ENCODE measurements at places on chromosomes 5 and 9.

- no peak for DNase-seq
These were observed 336.1 kb upstream of the EFNA5 start for GRCh38 chr5:108006791-108007190.

DNA sequence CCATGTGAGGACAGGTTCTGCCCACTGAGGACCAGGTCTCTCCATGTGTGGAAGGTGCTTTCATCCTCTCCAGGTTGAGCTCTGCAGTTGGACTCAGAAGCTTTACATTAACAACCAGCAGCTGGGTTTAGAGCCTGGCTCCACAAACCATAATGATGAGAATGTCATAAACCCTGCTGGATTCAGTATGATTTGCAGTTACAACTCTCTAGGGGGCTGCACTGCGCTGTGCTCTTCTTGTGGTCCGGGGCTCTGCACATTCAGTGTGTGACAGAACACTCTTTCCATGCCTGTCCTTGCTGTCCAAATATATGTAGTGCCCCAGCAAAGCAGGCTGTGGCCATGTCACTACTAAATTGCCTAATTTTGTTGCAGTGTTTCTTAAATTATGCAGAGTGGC, 334.3 kb downstream of the ICE1 start:
- DNase-seq, result no peak

- DNase-seq, result no peak
These were observed 291.8 kb upstream of the ACTBL2 start for GRCh38 chr5:57774439-57774838.

DNA sequence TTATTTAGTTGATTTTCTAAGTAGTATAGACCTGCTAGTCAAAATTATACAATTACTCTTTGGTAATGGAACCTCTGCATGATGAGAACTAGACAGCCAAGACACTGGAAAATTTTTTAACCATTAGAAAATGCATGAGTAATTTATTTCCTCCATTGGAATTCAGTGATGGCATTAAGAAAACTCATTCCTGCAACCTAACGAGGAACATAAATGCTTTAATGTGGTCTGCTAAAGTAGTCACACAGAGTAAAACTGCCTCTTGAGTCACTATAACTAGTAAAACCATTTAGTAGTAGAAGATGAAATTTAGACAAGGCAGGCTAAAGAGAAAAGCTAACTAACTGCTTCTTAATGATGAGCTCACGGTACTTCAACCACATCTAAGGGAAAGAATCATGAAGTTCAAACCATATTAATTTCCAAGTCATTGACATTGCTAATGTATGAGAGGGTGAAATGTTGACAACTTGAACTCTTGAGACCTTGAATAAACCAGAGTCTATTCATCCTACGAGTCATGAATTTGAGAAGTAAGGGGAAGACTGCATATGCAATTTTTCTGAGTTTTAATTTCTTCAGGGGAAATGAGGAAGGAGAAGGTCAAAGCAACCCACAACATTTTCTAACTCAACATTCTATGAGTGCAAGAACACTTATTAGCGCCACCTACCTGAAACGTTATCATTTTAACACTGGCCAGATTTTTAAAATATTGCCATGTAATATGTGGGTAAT, 74.4 kb downstream of the GLIS3 start:
- no peak for DNase-seq

DNA sequence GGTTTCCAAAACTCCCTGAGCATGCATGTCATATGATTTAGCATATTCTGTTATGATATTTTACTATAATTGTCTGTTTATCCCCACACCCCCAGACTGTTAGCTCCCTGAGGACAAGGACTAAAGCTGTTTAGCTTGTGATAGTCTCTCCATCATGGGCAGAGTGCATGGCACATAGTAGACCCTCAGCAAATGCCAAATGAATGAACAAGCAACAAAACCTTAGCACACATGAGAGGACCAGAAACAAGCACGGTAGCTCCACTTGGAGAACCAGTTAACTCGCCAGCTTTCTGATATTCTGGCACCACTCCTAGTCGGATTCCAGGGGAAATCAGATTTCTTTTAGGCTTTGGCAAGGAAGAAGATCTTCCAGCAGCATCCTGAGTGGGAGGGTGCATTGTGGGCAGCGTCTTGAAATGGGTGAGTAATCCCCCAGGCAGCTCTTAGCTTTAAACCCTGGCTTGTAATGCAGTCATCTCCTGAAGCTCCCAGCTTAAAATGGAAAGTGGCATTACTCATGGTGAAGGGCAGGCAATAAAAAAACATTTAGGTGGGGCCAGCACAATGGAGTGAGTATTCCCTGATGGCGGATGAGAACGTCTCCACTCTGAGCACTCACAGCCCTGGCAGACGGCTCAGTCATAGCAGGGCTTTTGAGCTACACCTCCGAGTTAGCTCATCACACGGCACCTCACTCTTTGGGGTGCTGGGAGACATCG, 41.1 kb downstream of the FGF1 start:
- no peak for DNase-seq

DNA sequence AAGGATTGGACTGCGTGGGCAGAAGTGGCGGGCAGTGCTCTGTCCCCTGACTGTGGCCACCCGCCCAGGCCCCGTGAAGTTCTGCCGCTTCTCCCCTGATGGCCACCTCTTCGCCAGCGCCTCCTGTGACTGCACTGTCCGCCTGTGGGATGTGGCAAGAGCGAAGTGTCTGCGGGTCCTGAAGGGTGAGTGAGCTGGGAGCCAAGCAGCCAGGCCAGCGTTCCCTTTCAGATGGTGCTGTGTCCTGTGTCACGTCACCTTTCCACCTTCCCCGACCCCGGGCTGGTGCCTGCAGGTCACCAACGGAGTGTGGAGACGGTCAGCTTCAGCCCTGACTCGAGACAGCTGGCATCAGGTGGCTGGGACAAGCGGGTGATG, 2.3 kb downstream of the WDR38 start:
- DNase-seq, result no peak

- no peak for DNase-seq
These were observed 11.8 kb upstream of the TGFBI start for GRCh38 chr5:136016945-136017530.

GRCh38 chr9:14231196-14231990, 82.5 kb downstream of the NFIB start:
- DNase-seq, result peak; percentile 100

GRCh38 chr5:139019880-139020279, 144.7 kb upstream of the LRRTM2 start:
- DNase-seq, result no peak

DNA sequence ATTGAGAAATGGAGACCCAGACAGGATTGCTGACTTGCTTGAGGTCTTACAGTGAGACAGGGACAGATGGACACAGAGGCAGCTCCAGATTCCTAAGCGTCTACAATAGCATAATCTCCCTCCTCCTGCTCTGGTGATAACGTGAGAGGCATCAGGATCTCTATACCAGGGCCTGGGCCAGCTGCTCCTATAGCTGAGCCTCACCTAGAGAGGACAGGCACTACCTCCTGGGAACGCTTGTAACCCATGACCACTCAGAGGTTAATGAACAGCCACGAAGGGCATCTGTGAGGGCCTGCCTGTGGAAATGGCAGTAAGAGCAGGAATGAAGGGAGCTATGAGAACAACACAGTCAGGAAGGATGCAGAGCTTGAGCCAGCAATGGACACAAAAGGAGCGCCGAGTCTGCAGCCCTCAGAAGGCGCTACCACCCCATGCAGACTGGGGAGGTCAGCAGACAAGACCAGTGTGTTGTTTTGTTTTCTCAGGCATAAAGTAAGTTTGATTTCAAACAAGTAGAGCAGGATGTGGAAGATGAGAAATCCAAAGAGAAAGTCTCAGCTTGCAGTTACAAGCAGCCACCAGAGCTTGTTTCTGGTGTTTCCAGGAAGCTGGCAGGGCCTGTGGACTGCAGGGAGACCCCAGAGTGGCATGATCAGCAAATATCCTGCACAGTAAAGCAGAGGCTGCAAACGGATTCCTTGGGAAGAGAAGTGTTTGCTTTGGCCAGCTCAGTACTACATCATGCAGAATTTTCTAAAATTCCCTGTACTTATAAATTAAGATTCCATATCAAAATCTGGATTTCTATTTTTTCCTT, 17.4 kb downstream of the ANKS6 start:
- DNase-seq, result no peak

DNA sequence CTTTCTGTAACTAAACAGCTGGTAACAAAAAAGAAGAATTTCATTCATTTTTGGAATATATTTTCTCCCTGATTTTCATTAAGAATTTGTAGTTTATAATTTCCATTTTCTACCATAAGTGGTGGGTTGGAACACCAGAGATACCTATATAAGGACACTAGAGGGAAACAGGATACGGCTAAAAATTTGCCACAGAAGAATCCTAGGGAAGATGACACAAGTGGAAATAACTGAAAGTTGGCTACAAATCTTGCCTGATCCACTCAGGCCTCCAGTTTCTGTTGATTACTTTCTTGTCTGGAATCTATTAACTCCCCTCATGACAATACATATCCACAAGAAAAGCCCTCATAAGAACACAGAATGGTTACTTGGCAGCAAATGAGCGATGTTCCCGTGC, 46.8 kb downstream of the FREM1 start:
- no peak for DNase-seq

DNA sequence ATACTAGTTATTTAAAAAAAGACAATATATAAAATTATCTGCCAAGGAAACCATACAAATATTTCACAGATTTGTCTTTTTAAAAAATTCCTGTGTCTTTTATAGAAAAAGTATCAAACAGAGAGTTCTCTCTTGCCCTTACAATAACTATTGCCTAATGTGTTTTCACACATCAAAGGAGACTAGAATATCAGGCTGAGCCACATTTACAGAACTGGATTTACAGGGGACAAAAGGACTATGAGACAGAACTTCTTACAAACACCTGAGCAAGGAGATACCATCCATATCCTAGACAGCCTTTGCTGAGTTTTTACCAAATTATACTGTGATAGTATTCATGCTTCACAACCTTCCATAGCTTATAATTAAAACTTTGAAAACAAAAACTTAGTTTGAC, 34.2 kb downstream of the TMEM245 start:
- DNase-seq, result no peak

DNA sequence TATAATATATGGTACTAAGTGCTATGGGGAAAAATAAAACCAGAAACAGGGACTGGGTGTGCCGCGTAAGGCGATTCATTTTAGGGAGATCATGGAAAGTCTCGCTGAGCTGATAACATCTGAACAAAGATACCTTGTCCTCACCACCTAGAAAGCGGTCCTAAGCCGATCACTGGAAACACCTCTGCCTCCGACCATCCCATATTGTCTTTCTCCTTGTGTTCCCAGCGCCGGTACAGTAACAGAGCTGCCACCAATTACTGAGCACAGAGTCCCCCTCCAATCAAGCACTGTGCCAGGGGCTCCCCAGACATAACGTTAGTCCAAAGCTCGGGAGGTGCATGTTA, 704 bp downstream of the CCDC112 start:
- DNase-seq, result no peak
